GM20000 (cell line): ENCODE measurements at places on chromosomes 5 and 9.

DNA sequence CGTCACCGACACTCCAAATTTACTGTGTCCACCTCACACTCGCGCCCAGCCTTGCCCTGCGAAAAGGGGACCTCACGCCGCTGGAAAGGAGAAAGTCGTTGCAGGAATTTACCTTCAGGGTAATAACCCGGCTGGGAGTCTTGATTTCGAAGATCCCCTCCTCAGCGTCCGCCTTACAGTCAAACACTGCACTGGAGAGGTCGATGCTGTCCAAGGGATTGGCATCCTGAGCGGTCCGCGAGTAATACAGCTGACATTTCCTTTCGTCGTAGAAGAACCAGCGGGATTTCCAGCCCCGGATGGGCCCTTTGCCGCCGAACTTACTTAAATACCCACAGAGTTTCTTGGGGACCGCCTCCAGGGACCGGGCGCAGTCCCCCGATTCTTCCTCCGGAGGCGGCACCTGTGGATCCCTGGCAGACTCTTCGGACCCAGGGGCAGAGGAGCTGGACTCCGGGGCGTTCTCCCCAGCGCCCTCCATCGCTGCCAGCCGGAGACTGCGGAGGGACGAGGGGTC lies 330 bp downstream of the TBC1D2 start:
- peak; percentile 42 for DNase-seq

DNA sequence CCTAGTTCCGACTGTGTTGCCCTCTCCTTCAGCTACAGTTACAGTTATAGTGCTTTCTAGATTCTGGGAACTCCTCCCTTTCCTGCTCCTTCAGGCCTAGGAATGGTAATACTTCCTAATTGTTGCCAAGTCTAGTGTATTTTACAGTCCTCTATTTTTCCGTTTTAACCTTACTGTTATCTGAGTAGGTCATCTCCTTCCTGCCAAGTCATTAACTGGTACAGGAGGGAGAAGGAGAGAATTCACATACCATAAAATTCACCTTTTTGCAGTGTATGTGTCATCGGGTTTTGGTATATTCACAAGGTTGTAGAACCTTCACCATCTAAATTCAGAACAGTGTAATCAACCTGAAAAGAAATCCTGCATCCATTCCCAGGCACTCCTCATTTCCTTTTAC lies 335.4 kb upstream of the MEF2C start:
- no peak for DNase-seq

- no peak for DNase-seq
These were observed 242.5 kb upstream of the RFX3 start for GRCh38 chr9:3768286-3768685.

GRCh38 chr9:77403239-77403638 lies 225.9 kb downstream of the VPS13A start:
- DNase-seq = no peak

GRCh38 chr5:35436400-35437057 lies 181.1 kb upstream of the SPEF2 start:
- DNase-seq = peak; percentile 36
